ENCODE measurements at places on chromosomes 4 and X.

DNA sequence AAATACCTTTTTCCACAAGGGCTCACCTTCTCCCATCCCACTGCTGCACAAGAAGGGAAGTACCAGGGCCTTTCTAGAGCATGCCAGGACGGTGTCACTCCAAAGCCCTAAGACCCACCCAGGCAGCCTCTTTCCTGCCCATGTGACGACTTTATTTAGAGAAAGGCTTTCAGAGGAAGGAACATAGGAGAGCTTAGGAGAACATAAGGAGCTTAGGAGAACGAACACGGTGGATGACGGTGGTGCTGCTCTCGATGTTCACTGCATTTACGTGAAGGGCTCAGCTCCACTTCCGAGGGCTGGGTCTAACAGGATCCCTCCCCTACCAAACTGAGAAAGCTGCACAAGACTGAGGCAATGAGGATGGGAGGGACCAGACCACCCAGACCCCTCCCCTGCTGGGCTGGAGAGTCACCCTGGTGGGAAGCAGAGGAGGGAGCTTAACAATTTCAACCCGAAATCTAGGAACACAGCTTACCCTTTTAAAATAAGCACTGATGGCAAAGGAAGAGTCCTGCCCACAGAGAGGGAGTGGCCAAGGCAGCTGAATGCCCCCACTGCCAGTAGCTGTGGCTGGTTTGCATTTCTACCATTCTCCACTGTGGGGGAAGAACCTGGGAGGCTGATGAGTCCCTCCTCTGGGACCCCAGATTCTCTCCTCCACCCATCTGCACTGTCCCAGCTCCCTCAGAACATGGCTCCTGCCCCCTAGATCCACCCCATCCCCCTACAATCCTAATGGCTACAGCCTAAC is 29.8 kb downstream of the ZFYVE28 start:
- DNase-seq = no peak
- no peak overlapping the region for H3K27ac ChIP-seq
- peaks cover 18% of the 10 kb centered on the region for H3K4me1 ChIP-seq
- H3K4me3 ChIP-seq = no peak overlapping the region

DNA sequence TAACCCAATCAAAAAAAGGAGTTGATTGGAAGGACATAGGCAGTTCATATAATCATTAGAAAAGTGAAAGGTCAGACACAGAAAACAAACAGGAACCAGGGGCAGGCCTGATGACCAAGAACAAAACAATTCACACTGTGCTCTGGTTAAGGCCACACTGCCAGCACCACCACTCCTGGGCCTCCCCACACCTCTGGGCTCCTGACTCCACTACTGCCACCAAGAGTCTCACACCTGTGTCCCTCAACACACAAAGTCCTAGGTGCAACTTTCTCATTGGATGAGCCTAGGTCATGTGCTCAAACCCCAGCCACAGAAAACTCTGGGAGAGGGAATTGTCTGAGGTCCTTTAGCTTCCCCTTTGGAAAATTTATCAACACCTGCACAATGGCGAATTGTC is 11.1 kb upstream of the FAM9C start:
- H3K36me3 ChIP-seq = no peaks in the 10 kb centered on the region
- H3K27me3 ChIP-seq = no peaks in the 10 kb centered on the region
- H3K4me3 ChIP-seq = peak overlapping the region; percentile 36
- peaks cover 54% of the 10 kb centered on the region for H3K4me1 ChIP-seq
- no peak for DNase-seq

GRCh38 chrX:23514082-23514481 is 153.2 kb upstream of the PRDX4 start:
- H3K27ac ChIP-seq = no peak overlapping the region
- H3K4me1 ChIP-seq = no peaks in the 10 kb centered on the region
- no peak overlapping the region for H3K4me3 ChIP-seq
- no peak for DNase-seq

DNA sequence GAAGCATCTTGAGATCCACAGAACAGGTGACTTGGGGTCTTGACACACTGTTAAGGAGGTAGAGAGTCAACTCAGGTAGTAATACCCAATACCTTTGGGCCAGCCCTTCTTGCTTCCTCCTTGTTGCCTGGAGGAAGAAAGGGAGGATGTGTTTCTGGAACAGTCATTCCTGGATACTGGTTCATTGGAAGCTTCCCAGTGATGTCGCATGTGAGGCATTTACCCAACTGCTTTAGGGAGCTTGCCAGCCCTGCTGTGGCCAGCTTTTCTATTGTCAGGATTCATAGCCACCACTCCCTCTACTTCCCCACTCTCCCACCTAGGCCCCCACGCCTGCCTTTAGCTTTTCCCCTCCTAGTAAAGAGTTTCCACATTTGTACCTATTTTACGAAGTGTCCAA is 310.3 kb upstream of the PRPS2 start:
- no peaks in the 10 kb centered on the region for H3K4me1 ChIP-seq
- H3K36me3 ChIP-seq = no peaks in the 10 kb centered on the region
- no peak for DNase-seq
- no peak overlapping the region for H3K4me3 ChIP-seq
- H3K27ac ChIP-seq = no peak overlapping the region

- H3K36me3 ChIP-seq = no peaks in the 10 kb centered on the region
- H3K4me3 ChIP-seq = no peak overlapping the region
- no peaks in the 10 kb centered on the region for H3K4me1 ChIP-seq
- H3K27me3 ChIP-seq = no peaks in the 10 kb centered on the region
- DNase-seq = no peak
Measured at GRCh38 chr4:182063651-182064050, 179.6 kb upstream of the TENM3 start.

DNA sequence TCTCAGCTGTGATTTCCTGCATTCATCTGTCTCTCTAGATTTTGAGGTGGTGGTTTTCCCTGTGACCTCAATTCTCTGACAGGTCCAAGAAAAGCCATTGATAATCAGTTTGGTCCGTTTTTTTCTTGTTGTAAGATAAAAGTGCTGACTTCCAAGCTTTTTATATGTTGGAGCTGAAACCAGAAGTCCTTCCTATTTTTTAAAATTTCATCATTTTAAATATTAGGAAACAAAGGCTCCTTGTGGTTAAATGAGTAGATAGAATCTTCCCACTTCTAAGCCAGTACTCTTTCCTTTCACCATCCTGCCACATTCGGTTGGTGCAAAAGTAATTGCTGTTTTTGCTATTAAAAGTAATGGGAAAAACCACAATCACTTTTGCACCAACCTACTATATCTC is 18.3 kb downstream of the RNF175 start:
- peaks cover 7% of the 10 kb centered on the region for H3K27me3 ChIP-seq
- peaks cover 2% of the 10 kb centered on the region for H3K36me3 ChIP-seq
- H3K4me1 ChIP-seq = no peaks in the 10 kb centered on the region
- no peak for DNase-seq
- no peak overlapping the region for H3K27ac ChIP-seq
- H3K4me3 ChIP-seq = no peak overlapping the region

DNA sequence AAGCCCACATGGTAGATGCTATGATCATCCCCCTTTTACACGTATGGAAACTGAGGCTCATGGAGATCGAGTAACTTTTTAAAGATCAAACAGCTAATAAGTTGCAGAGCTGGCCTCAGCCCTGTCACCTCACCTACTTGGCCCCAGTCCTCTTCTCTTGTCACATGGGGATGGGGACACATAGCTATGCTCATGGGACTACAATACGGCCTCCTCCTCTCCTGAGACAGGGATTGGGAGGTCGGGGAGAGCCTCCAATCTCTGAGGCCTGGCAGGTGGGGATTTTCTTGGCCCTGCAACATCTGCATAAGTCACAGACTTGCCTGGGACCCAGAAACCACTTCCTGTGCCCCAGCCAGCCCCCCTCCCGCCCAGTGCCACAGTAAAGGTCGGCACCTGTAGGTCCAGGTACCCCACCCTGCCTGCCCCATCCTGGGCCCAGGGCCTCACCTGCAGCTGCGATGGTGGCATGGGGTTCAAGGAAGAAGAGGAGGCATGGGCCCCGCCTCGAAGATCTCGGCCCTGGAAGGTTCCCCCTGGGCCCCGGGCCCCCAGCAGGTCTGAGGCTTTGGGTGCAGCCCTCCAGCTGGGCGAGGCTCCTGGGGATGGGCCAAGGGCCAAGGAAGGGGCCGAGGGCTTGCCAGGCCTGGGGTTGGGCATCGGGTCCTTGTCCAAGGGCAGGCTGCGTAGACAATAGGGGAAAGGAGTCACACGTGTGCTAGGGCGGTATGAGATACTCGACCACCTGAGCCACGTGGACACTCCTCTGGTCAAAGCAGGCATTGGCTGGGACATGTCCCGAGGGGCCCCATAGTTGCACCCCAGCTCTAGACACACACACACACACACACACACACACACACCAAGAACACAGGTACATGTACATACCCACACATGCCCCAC is 6.4 kb downstream of the FOXP3 start:
- H3K4me1 ChIP-seq = peaks cover 9% of the 10 kb centered on the region
- peak overlapping the region; percentile 55 for H3K4me3 ChIP-seq
- H3K36me3 ChIP-seq = no peaks in the 10 kb centered on the region
- H3K27ac ChIP-seq = peak overlapping the region; percentile 85
- H3K27me3 ChIP-seq = no peaks in the 10 kb centered on the region

- no peak for DNase-seq
- H3K36me3 ChIP-seq = peaks cover 2% of the 10 kb centered on the region
- no peak overlapping the region for H3K4me3 ChIP-seq
Measured at GRCh38 chrX:56125946-56126345, 106.2 kb upstream of the KLF8 start.

GRCh38 chr4:110609044-110609750 is 13.7 kb downstream of the PITX2 start:
- no peak overlapping the region for H3K27ac ChIP-seq
- no peak overlapping the region for H3K4me3 ChIP-seq
- no peaks in the 10 kb centered on the region for H3K36me3 ChIP-seq
- H3K4me1 ChIP-seq = peaks cover 2% of the 10 kb centered on the region
- no peak for DNase-seq
- peaks cover 51% of the 10 kb centered on the region for H3K27me3 ChIP-seq

Data from naive thymus-derived CD8-positive, alpha-beta T cell (primary cell).